ENCODE measurements at places on chromosomes 4 and X.

DNA sequence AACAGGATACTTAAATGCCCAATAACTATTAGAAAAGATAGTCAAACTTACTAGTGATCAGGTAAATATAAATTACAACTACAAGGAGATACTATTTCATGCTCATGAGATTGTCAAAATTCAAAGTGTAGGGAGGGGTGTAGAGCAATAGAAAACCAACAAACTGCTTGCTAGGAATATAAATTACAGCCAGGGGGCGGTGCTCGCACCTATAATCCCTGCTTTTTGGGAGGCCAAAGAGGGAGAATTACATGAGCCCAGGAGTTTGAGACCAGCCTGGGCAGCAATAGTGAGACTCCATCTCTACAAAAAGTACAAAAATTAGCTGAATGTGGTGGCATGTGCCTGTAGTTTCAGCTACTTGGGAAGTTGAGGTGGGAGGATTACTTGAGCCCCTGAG, 556.5 kb upstream of the NR3C2 start:
- no peak for DNase-seq

DNA sequence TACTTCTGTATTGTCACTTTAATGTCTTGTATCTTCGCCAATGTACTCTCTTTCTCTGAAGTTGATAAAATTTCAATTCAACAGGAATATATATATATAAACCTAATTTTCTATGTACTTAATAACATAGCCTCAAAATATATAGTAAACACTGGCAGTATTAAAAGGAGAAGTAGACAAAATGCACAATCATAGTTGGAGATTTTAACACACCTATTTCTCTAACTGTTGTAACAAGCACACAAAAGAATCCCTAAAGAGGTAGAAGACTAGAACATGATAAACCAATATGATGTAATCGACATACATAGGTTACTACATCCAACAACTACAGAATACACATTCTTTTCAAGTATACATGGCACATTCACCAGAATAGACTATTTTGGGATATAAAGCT, 65.5 kb downstream of the ZNF81 start:
- DNase-seq = no peak

DNA sequence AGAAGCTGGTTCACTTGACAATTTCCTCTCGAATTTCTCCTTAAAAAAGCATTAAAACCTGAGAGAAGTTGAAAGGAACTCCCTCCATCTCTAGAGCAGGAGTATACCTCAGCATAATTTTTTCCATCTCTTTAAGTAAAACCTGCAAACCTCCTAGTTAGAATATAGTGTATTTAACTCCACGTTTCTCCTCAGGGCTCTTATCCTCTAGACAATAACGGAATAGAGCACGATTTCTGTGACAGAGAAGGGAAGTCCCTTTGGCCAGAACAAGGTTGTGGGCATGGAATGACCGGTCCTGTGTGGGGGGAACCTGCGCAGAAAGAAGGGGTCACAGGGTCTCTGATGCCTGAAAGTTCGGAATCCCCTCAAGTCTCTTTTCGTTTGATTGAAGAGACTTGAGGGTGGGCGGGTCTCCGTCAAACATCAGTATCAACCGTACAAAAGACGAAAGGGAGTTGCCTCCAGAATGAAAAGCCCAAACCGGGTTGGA, 697 bp downstream of the ZNF280C start:
- DNase-seq = peak; percentile 12

- DNase-seq = peak; percentile 95
These were observed at the start of gene GUCY1B1 for GRCh38 chr4:155758481-155759371. Gene GUCY1B1 (plus strand): TSS chr4:155759021. CDS start chr4:155759141, 120 bp downstream.

GRCh38 chr4:9944431-9945425, 76.6 kb downstream of the SLC2A9 start:
- DNase-seq = no peak

DNA sequence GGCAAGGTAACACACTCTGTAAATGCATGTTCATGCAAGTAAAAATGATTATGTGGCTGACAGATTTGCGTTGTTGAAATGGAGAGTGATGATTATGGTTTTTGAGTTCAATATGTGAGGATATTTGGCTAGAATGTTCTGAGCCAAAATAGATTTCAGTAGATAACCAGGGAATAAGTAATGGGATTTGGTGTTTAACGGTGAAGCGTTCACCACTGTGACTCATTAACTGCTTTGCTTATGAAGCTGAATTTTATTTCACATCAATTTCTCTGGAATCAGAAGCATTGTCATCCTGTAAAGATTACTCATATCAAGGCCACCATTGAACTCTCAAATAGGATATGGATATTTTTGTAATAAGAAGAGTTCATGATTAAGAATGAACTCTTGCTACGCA, 11.7 kb downstream of the AFP start:
- DNase-seq = no peak

DNA sequence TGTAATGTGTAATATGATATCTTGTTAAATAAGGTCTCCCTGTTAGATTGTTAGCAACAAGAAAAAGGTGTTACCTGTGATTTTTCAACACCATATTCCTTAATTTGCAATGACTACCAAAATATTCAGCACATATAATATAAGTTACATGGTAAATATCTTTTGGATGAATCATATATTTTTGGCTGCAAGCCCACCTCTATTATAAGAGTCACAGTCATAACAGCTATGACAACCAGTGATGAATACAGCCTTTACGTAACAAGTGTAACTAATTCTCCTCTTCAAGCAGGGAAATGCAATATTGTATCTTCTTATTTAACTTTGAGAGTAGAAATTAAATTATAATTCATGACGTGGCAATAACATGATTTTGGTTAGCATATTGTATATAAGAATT, 187.0 kb downstream of the NLGN4X start:
- DNase-seq = no peak

GRCh38 chr4:10168151-10168550, 51.6 kb upstream of the WDR1 start:
- no peak for DNase-seq

DNA sequence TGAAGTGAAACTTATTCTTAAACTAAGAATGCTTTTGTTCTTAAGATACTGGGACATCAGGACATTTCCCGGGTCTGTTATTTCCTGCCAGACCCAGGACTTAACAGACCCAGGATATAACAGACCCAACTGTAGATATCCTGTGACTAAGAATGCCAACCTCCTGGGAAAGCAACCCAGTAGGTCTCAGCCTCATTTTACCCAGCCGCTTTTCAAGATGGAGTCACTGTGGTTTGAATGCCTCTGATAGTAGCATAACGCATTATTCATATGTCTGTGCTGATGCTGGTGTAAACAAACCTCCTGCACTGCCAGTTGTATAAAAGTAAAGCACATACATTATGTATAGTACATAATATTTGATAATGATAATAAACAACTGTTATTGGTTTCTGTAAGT, 185.8 kb upstream of the GPRIN3 start:
- DNase-seq = no peak

GRCh38 chr4:5730993-5731990, 20.3 kb downstream of the EVC start:
- no peak for DNase-seq

DNA sequence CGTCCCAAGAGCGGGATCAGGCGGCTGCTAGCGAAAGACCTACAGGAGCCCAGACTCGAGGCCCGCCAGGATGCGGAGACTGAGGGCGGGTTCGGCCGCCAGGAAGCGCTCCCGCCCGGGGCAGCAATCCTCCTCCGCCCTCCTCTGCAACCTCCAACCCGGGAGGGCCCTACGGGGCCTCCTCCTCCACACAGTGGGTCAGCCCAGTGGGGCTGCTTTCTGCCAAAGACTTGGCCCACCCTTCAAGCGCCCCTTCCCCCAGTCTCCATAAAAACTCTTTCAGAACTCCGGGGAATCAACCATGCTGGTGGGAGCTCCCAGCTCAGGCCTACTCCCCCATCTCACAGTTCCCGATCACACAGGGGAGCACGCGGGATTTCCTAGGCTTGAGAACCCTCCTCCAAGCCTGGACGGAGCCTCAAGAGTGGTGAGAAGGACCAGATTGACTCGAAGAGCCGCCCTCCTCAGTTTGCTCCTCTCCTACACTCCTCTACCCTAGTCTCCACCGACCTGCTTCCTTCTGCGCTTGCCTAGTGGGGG, 77.5 kb downstream of the RLIM start:
- DNase-seq = no peak

- DNase-seq = no peak
These were observed 293.4 kb upstream of the BOD1L1 start for GRCh38 chr4:13920901-13921300.

All from GM13976 (cell line).